Endothelial cell (in vitro differentiated cells): ENCODE measurements at places on chromosomes 3 and 15. TPM values are rescaled to one million over a fixed set of nuclear protein-coding genes. Genes with fewer than 3 reads are reported as not detected.

GRCh38 chr15:48414015-48414414 is 82.8 kb downstream of the DUT start:
- no peak for DNase-seq

Gene FANCD2OS
- total RNA-seq, result not detected

DNA sequence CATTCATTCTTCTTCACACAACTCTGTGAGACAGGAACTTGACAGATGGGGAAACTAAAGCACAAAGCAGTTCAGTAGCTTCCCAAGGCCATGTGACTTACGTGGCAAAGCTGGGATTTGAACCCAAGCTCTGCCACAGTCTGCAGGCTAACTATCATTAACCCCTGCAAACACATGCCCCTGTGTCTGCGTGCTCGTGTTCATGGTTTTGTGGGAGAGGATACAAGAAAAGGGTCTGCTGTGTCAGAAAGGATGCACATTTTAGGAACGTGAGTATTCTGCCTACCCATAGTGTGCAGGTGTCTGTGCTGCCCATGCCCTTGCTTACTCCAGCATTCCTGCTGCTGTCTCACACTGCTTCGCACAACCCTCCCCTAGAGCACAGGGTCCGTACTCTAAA is 137.0 kb downstream of the CHDH start:
- DNase-seq, result no peak

Gene LEKR1
- total RNA-seq, result 0.18 TPM

DNA sequence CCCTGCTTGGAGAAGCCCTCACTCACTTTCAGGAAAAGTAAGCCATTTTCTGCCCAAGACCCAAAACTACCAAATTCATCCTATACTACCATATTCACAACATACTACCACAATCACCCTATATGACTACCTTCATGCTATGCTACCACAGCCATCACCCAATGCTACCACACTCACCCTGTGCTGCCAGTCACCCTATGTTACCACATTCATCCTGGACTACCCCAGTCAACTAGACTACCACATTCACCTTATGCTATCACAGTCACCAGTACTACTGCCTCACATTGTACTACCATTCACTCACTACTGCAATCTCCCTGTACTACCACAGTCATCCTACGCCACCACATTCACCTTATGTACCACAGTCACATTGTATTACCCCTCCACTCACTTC is 58.4 kb upstream of the CDV3 start:
- no peak for DNase-seq

GRCh38 chr3:12347301-12347700 is 58.4 kb downstream of the PPARG start:
- DNase-seq, result no peak

DNA sequence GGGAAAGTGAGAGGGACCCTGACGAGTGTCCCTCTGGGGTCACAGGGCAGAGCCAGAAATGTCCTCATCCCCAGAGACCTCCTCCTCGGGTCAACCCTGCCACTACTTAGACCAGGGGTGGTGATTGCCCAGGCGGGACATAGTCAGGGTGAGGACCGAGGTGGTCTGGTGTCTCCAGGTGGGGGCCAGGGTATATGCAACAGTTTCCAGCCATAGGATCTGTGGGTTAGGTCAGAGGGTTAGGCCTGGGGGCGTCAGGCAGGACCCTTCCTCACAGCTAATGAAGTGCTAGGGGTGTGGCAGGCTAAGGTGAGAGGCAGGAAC is 22.3 kb upstream of the FBLN2 start:
- no peak for DNase-seq

Gene IL5RA
- total RNA-seq, result not detected

DNA sequence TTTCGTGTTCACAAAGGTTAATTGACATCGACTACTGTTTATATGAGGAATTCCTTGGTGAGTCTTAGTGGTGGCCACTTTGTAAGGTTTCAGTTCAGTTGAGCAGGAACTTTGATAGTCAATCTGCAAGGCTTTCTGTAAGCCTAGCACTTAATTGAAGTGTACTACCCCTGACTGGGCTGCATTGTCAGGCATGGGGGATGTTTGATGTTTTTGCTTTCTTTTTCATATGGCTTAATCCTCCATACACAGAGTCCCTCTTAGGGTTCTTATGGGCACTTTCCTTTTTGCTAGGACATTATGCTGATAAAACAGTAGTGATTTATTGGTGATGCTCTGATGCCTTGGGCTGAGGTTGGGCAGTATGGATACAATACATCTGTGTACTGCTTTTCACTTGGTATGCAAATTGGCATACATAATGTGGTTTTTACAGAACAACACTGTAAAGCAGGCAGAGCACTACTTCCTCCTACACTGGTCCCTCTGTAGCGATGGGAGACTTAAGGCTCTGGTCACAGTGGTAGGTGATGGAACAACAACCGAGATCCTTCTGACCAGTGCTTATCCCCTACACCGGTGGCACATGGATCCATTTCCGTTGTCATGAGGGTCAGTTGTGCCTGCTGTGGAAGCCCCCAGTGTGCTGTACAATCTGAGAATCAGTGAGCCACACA is 261.0 kb downstream of the MFSD1 start:
- no peak for DNase-seq

Gene SLC28A2
- not detected for total RNA-seq

Gene NDN
- 54.7 TPM for total RNA-seq

DNA sequence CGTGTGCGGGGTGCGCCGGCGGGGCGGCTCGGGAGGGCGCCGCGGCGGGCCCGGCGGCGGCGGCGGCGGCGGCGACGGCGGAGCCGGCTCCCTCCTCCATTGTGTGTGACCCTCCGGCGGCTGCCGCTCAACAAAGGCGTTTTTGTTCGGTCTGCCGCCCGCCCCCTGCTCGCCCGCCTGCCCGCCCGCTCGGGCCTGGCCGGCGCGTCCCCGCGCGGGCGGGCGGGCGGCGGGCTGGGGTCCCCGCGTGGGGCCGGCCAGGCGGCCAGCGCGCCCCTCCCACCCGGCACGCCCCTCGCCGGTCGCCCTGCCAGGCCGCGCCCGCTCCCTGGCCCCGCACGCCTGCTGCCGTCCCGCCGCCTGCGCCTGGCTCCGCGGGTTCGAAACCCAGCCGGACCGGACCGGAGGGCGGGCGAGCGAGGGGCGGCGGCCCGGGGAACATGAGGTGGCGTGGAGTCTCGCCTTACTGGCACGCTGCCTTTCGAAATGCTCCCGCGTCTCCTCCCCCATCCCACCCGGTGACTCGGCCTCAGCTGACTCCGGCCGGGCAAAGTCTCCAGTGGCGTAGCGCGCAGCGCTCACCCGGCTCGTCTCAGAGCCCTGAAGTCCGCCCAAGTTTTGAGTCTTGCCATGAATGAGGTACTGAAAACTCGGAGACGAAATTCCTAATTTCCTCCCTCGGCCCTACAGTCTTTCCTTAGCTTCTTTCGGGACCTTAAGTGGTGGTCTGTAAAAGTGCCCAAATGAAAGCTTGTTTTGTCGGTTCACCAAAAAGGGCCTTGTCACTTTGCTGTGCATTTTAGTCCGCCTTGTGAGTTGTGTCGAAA is 588 bp downstream of the MAPK6 start:
- DNase-seq, result peak; percentile 70

DNA sequence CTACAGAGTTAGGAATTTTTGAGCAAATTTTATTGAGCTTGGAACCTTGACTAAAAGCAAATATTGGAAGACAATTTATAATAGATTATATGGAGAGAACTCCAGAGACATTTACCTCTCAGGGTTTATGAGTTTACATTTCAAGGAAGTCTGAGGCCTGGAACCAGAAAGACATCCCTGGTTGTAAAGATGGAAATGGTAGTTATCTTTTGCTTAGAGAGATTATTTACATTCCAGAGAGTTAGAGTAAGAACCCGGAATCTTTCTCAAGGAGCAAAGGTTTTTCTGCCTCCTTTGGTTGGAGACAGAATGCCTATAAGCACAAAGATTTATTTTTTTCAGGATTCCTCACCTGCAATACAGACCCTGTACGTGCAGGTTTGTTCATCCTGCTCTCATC is 458.1 kb downstream of the TBL1XR1 start:
- DNase-seq, result no peak

Gene CCDC54
- not detected for total RNA-seq

Gene UROC1
- not detected for total RNA-seq

DNA sequence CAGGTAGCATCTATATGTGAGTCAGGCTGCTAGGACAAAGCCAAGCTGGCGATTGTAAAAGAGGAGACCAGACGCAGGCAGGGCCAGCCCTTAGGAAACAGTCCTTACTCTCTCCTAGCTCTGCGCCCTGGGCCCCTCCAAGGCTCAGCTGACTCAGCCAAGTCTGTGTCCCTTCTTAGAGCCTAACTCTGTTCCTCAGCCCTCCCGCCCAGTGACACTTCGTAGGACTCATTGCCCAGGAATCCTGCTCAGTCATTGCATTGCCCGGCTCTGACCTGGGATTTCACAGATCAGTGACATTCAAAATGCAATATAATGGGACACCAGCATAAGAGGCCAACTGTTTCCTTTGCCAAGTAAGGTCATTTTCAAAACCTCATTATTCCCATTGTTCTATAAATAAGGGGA is 244.2 kb downstream of the TLE3 start:
- no peak for DNase-seq

GRCh38 chr15:38864122-38864521 is 299.5 kb upstream of the RASGRP1 start:
- DNase-seq, result no peak

GRCh38 chr3:133934996-133935842 is 39.5 kb upstream of the RAB6B start:
- DNase-seq, result no peak

DNA sequence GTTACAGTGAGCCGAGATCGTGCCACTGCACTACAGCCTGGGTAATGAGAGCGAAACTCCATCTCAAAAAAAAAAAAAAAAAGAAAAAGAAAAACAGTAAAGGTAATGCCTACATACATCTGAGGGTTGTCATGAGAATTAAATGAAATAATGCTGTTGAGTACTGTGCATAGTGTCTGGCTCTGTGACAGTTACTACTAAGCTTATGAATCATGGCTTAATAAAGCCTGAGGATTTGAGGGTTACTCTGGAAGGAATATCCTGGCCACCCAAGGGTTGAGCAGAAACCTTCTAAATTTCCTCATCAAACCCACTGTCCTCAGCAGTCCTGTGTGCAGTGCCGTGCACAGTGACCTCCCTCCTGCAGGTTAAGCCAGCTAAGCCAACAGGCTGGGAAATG is 26.8 kb upstream of the ELP6 start:
- DNase-seq, result no peak

DNA sequence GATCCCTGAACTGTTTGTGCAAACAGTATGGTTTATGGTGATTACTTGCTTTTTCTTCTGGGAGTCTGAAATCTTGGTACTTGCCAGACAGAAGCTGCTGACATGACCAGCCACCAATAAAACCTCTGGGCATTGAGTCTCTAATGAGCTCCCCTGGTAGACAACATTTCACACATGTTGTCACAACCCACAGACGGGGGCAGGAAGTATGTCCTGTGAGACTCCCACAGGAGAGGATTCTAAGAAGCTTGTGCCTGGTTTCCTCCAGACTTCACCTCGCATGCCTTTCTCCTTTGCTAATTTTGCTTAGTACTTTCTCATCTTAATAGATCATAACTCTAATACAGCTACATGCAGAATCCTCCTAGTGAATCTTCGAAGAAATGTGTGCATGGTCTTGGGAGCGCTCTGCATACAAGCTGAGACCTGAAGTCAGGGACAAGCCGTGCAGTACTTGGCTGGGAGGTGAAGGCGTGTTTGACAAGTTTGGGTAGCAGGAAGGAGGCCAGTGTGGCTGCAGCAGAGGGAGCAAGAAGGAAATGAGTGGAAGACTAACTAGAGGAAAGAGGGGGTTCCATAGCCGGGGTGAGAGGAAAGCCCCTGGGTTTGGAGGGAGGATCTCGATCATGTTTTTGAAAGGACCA is 49.0 kb downstream of the B3GNT5 start:
- no peak for DNase-seq

GRCh38 chr15:55786341-55786740 is 43.4 kb upstream of the PRTG start:
- DNase-seq, result no peak

DNA sequence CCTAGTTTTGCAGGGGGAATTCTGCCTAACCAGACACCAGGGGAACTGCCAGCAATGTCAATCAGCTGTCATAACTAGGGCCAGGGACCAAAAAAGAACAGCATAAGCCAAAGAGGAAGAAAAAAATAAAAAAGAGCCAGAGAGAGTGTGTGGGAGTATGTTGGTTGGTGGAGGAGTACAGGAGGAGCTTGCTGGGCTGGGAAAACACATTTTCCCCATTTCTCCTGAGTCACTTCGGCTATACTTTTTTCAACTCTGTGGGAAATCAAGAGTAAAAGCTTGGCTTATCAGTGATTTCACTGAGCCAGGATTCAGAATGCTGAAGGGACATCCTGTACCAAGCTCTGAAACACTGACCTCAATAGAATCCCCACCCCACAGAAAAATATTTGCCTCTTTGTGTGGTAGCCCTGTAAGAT is 144.7 kb upstream of the DPH6 start:
- DNase-seq, result no peak

Gene RMDN3
- total RNA-seq, result 34.4 TPM

DNA sequence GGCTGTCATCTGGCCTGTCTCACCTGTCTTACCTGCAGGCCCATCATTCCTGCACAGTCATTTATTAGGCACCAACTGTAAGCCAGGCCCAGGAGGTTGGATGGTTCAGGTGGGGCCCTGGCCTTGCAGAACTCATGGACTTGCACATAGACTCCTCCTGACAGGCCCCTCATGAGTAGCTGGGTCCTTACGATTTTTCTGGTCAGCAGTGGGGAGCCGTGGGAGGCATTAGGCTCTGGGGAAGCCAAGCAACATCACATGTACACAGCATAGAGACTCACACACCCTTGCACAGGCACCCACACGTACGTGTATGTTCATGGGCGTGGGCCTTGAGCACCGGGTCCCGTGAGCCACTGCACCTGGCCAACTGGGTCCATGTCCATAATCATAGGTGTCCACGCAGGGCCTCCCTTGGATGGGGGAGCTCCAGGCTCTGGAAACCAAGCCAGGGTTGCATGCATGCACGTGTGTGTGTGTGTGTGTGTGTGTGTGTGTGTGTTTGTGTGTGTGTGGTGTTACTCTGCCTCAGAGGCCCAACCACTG is 20.3 kb downstream of the CISH start:
- no peak for DNase-seq

Gene BCHE
- 3.1 TPM for total RNA-seq

- DNase-seq, result no peak
Observed at GRCh38 chr3:181279239-181279565, 289.7 kb upstream of the DNAJC19 start.

Gene GPR149
- total RNA-seq, result not detected

Gene SUSD5
- total RNA-seq, result 3.9 TPM

GRCh38 chr3:138328341-138328740 is 1.3 kb downstream of the NME9 start:
- DNase-seq, result no peak

Gene GOLGB1
- 63.1 TPM for total RNA-seq

DNA sequence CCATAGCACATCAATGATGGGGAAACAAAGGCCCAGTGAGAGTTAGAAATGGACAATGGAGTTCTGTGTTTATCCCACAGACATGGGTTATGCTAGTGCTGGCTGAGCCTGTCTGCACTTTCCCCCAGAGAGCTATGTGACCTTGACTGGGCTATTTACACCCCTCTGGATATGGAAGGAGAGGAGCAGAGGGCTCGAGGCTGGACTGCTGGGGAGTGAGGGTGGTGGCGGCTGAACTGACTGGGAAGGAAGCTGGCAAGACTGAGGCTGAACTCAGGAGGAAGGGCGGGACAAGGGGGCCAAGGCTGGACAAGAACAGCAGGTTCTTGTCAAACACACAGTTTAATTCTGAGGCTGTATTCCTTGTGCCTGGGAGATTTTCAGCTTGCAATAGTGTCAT is 10.8 kb upstream of the INSYN1 start:
- DNase-seq, result no peak

GRCh38 chr3:195762249-195762585 is 41.4 kb downstream of the MUC20 start:
- no peak for DNase-seq
